Erythroblast (primary cell): ENCODE measurements at places on chromosomes 5 and 9.

DNA sequence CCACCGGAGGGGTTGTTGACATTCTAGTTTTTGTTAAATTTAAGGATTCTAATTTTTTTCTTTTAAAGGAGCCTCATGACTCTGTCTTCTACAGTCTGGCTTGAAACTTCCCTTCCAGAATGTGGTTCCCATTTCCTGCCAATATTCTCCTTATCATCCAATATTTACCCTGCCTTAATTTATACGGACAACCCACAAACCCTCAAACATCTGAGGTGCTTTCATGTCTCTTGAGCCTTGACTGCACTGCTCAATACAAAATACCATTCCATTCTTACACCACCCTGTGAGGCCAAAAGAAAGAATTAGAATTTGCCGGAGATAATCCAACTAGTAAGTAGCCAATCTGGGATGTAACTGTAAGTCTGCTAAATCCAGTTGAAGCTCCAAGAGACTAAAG, 346.5 kb downstream of the SPOCK1 start:
- no peak for DNase-seq

DNA sequence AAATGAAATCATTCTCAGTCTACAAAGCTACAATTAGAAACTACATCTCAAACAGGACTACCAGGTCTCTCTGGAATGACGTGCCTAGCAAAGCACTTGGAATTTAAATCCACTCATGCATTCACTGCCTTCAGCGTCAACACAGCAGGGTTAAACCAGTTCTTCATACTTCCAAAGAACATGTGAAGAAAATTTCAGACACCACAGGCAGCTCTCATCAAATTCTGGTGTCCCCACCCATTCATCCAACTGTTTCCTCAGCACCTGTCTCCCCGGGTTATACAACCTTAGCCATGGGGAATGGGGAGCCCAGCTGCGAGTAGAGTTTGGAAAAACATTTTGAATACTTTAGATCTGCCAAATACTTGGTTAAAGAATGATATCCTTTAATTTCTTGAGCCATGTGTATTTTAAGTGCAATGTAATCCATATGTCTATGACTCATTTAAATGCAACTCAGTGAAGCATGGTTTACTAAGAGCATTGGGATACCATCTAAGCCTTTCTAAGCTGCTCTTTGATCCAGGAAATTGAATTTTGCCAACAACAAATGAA, 17.5 kb downstream of the ADAM19 start:
- DNase-seq, result no peak

- DNase-seq, result no peak
Observed at GRCh38 chr9:100999906-101000544, 28.5 kb upstream of the PLPPR1 start.

DNA sequence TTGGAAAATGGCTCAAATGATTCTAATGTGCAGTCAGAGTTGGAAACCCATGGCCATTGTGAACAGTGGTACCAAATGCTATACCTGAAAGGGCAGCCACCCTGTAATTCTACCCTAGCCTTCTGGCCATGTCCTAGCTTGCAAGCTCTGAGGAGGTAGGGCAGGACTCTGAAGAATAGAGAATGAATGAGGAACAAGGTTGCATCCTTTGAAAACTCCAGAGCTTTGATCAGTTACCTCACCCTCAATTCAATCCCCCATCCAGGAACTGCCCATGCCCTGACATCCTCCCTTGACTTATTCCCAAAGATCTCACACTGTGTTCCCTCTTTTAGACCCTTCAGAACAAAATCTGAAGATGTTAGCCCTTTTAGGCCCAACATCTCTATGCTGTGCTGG, 17.8 kb upstream of the ERMP1 start:
- no peak for DNase-seq

DNA sequence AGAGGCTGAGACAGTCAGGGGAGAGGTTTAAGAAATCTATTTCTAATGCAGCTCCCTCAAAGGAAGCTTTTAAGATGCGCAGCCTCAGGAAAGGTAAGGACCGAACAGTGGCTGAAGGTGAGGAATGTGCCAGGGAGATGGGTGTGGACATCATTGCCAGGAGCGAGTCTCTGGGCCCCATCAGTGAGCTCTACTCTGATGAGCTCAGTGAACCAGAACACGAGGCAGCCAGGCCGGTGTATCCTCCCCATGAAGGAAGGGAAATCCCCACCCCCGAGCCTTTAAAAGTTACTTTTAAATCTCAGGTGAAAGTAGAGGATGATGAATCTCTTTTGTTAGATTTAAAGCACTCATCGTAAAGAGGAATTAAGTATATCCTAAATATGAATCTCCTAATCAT, 8.2 kb downstream of the CAVIN4 start:
- DNase-seq, result no peak
